ENCODE measurements at places on chromosomes 2 and 18.
A peak's percentile ranks its signal among the peaks of the same experiment; 100 is the strongest.

- DNase-seq: no peak
Observed at GRCh38 chr2:139721411-139721995, 941.3 kb upstream of the NXPH2 start.

- no peak for DNase-seq
Observed at GRCh38 chr2:3727397-3728045, 24.1 kb downstream of the DCDC2C start.

DNA sequence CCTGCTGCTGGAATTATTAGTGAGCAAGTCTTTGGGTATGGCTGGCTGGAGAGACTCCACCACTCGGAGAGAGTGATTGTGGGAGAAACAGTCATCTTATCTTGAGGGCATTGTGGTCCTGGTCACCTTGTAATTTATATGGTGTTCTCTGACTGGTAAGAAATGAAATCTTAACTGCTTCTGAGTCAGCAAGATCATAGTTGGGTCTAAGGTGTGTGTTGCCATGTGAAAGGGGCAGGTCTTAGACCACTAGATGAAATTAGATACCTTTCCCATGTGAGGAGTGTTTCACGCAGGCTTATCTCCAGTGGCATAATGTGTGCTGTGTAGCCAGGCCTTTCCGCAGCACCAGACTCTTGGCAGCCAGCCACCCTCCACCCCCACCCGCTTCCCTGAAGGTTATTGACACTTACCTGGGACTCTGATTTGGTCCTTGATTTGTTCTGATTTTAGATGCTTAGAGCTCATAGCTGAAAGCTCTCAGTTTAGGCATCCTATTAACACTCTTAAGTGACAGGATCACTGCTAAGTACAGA lies 7.7 kb downstream of the MAPRE3 start:
- DNase-seq: no peak

GRCh38 chr2:45596761-45597160 lies 14.3 kb downstream of the SRBD1 start:
- no peak for DNase-seq

- DNase-seq: no peak
Observed at GRCh38 chr18:29077344-29077743, 900.4 kb upstream of the CDH2 start.

DNA sequence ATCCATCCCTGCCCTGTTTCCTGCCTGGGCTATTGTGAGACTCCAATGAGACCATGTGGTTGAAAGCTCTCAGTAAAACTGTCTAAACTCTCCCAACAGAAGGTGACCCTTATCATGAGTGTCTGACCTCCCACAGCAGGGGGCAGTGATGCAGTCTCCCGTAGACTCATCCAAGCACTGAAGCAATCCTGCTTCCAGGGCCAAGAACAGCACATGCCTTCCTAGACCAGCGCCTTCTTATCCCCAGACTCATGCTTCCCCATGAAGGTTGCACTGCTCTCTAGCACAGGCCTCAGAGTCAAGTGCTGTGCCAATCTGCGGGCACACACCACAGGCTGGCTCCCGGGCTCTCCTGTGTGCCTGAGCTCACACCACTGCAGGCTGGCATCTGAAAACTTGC lies 112.3 kb downstream of the TNS1 start:
- no peak for DNase-seq

GRCh38 chr2:241188361-241189092 lies at the start of gene ANO7:
TSS of gene ANO7 (plus strand) at chr2:241188677. CDS start at chr2:241190064, 1,387 bp downstream.
- DNase-seq: no peak

GRCh38 chr2:206211657-206212255 lies 52.1 kb downstream of the EEF1B2 start:
- no peak for DNase-seq

DNA sequence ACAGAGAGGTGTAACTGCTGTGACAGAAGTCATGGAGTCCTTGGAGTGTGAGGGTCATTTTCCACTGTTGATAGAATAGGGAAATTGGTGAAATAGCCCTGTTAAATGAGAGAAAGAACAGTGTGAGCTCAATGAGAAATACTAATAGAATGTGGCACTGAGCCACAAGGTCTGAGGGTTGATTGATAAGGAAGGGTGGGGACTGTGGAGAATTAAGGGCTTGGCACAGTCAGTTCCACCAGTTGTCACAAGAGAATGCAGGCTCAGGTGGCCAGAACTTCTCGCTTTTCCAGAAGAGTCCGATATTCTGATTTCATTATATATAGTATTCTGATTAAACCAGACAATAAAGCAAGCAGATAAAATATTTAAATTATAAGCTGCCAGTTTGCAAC lies 9.1 kb upstream of the IL1RN start:
- no peak for DNase-seq

DNA sequence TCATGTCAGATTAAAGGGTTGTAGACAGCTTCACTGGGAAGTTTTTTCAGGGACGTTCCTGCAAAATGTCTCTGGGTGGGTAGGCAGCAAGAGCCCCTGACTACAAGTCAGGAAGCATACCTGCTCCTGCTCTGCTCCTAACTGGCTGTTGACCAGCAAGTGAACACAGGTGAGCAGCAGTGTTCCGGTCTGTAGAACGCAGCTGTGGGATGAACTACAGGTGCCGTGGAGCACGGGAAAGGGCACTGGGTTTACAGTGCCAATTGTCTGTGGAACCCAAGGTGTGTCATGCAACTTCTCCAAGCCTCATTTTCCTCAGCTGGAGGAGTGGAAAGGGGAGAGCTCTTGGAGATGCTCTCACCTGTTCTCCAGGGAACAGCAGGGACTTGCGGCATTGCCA lies 6.6 kb downstream of the ASB18 start:
- no peak for DNase-seq

GRCh38 chr18:62848946-62849345 lies 133.6 kb downstream of the PHLPP1 start:
- DNase-seq: no peak

GRCh38 chr18:60889442-60889841 lies 443.8 kb upstream of the CDH20 start:
- DNase-seq: no peak

DNA sequence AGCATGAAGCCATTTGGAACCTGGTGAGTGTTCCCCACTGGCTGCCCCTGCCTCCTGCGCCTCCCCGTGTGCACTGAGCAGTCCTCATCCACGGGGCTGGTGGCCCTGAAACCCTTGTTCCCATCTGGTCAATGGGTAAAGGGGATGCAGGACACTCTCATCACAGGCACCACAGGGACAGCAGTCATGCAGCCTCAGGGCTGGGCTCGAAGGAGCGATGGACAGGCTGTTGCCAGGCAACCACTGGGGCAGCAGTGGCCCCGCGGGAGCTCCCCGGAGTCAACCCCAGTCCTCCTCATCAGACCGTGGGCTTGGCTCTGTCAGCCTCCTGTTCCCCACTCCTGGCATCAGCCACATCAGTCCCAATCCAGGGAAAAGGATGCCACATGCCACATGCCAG lies 509.5 kb downstream of the EIPR1 start:
- DNase-seq: no peak

- peak; percentile 1 for DNase-seq
Observed at GRCh38 chr18:46497129-46497528, 159.9 kb downstream of the LOXHD1 start.

GRCh38 chr2:137250401-137250800 lies 485.1 kb downstream of the THSD7B start:
- peak; percentile 24 for DNase-seq

GRCh38 chr18:51072586-51073313 lies 42.7 kb downstream of the SMAD4 start:
- DNase-seq: peak; percentile 66
